Myometrial cell (primary cell): ENCODE measurements at places on chromosomes 1 and 21. TPM values are rescaled to one million over a fixed set of nuclear protein-coding genes. Genes with fewer than 3 reads are reported as not detected.

The EBNA1BP2 gene
- total RNA-seq, result 143 and 155 TPM in 2 replicates

The PYHIN1 gene
- total RNA-seq, result not detected in 2 replicates

The ARL8A gene
- total RNA-seq, result 16.7 and 20.2 TPM in 2 replicates

The BACE2 gene
- total RNA-seq, result 1.4 and 2.5 TPM in 2 replicates

The KIF2C gene
- total RNA-seq, result 39.7 and 53.3 TPM in 2 replicates

The KRTAP19-1 gene
- total RNA-seq, result not detected in 2 replicates

The TRIM45 gene
- 1.4 and 2.5 TPM in 2 replicates for total RNA-seq

The KLHDC7A gene
- not detected in 2 replicates for total RNA-seq

The OR2M5 gene
- not detected in 2 replicates for total RNA-seq

The SH2D1B gene
- total RNA-seq, result 0.18 TPM in 1 of 2 replicates, not detected in the other

The S100A11 gene
- 548 and 613 TPM in 2 replicates for total RNA-seq

The VWA1 gene
- total RNA-seq, result 12.2 and 13.3 TPM in 2 replicates

The TESK2 gene
- total RNA-seq, result 0.53 and 2.0 TPM in 2 replicates

The ATF3 gene
- 1.9 and 3.2 TPM in 2 replicates for total RNA-seq

The KCNJ9 gene
- 0.71 TPM in 1 of 2 replicates, not detected in the other for total RNA-seq

The DYNLT5 gene
- 2.1 and 6.1 TPM in 2 replicates for total RNA-seq

The SNIP1 gene
- 5.5 and 13.3 TPM in 2 replicates for total RNA-seq

The RGSL1 gene
- not detected in 2 replicates for total RNA-seq

The PDZK1 gene
- 0.53 and 2.0 TPM in 2 replicates for total RNA-seq

The CELF3 gene
- 0.86 TPM in 1 of 2 replicates, not detected in the other for total RNA-seq

The PTPN22 gene
- 1.4 and 1.7 TPM in 2 replicates for total RNA-seq

The CADM3 gene
- total RNA-seq, result not detected in 2 replicates

The LCE1D gene
- not detected in 2 replicates for total RNA-seq

The PLA2G2F gene
- not detected in 2 replicates for total RNA-seq

The C1orf115 gene
- 1.1 and 1.7 TPM in 2 replicates for total RNA-seq

The CR1L gene
- not detected in 2 replicates for total RNA-seq

The AGT gene
- 1.2 TPM in 1 of 2 replicates, not detected in the other for total RNA-seq

The KDF1 gene
- total RNA-seq, result 0.18 and 0.58 TPM in 2 replicates

The NR1I3 gene
- not detected in 2 replicates for total RNA-seq

The SMCP gene
- not detected in 2 replicates for total RNA-seq

The ELAPOR1 gene
- 0.18 and 0.29 TPM in 2 replicates for total RNA-seq

The MROH9 gene
- not detected in 2 replicates for total RNA-seq

The S100A7A gene
- not detected in 2 replicates for total RNA-seq

The TRNP1 gene
- 119 and 188 TPM in 2 replicates for total RNA-seq

The FBXO2 gene
- 0.18 TPM in 1 of 2 replicates, not detected in the other for total RNA-seq

The ZBTB8B gene
- total RNA-seq, result not detected in 2 replicates

The C1orf210 gene
- total RNA-seq, result 0.35 TPM in 1 of 2 replicates, not detected in the other

The ERICH3 gene
- not detected in 2 replicates for total RNA-seq

The ITLN2 gene
- total RNA-seq, result not detected in 2 replicates

The DCST1 gene
- not detected in 2 replicates for total RNA-seq

The KAZN gene
- total RNA-seq, result 0.89 and 2.6 TPM in 2 replicates

The HIVEP3 gene
- 0.18 and 1.4 TPM in 2 replicates for total RNA-seq

The ANGPTL7 gene
- not detected in 2 replicates for total RNA-seq

The AMIGO1 gene
- 0.58 and 0.89 TPM in 2 replicates for total RNA-seq

The MANEAL gene
- 0.35 TPM in 1 of 2 replicates, not detected in the other for total RNA-seq

The PPM1J gene
- 0.86 and 6.9 TPM in 2 replicates for total RNA-seq

The SPRR2A gene
- not detected in 2 replicates for total RNA-seq

The PAPPA2 gene
- under 0.01 and 0.35 TPM in 2 replicates for total RNA-seq

The CA6 gene
- not detected in 2 replicates for total RNA-seq

The ORC1 gene
- 5.8 and 6.2 TPM in 2 replicates for total RNA-seq

The KRTAP13-2 gene
- not detected in 2 replicates for total RNA-seq

The CASQ1 gene
- not detected in 2 replicates for total RNA-seq

The RUNX3 gene
- total RNA-seq, result not detected in 2 replicates
